ENCODE measurements at places on chromosomes 2 and 18.

DNA sequence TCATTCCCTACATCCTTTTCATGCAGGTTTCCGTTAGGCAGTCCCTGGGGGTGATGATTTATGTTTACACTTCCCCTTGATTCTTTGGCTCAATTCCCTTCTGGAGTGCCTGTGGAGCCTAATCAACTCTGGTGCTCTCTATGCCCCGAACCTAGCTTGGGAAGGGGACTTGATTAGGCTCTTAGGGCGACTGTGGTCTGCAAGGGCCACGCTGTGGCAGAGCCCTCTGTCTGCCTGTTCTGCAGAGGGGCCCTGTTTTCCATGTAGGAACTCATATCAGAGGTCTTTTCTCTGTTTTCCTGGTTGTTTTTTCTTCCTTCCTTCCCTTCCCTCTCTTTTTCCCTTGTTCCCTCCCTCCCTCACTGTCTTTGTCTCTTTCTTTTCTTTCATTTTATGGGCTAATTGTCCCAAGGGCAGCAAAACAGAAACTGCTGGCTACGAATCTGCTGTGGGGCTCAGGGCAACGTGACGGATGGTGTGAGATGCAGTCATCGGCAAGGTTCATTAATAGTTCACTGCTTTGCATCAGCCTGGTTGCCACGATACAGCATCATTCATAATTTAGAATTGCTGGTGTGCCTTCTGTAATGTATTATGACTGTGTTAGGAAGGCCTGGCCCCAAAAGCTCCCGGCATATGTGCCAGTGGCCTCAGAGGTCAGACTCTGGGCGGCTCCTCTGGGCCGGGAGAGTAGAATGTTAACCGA, 134.5 kb downstream of the NAPG start:
- DNase-seq: no peak

- DNase-seq: no peak
These were observed 65.9 kb downstream of the C1D start for GRCh38 chr2:67996772-67997527.

DNA sequence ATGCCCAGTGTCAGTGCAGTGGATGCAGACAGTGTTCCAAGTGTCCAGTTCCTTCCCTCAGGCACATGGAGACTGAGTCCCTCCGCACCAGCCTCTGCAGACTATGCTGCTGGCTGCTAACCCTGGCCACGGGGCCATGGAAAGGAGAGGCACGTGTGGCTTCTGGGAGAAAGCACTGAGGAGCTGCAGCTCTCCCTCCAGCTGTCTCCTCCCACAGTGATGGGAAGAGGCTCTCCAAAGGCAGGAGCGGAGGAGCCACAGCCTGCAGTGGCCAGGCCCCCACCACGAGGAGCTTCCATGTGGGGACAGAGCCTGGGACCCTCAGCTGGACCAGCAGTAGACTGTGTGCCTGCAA, 141.1 kb downstream of the NDUFA10 start:
- no peak for DNase-seq

GRCh38 chr18:10213526-10213925, 240.9 kb upstream of the APCDD1 start:
- no peak for DNase-seq

- no peak for DNase-seq
These were observed 76.6 kb downstream of the COBLL1 start for GRCh38 chr2:164764996-164765395.

DNA sequence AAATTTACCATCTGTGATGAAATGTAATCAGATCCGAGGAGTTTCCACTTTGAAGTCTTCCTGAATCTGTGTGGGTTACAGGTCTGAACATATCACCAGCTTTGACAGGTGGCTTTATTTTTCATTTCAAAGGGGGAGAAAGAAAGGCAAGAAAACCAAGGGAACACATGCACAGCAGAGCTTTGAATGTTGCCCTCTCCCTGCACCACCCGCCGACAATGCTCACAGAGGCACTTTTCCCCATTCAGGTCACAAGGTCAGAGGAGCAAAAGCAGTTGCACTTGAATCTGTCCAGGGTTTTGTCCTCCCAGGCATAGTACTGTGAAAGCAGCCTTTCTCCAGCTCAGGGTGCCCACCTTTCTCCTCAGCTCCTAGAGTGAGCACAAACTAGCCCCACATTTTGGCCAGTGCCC, 130.2 kb downstream of the OSR1 start:
- DNase-seq: no peak

- DNase-seq: no peak
These were observed 273.3 kb upstream of the TCF4 start for GRCh38 chr18:55861266-55861665.

DNA sequence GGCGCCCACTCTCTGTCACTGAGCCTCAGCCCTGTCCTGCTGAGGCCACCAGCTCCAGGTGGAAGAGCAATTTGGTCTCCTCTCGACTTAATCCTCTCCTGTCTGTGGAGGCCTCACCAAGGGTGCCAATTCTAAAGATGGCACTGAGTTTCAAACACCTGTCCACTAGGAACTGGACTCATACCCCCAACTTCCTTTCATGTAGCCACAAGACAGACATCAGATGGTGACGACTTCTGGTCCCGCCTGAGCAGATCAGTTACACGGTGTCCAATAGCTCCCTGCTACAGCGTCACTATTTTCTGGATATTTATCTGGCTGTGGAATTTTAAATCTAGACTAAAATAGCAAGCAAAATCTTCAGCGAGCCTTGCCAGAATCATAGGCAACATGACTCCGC, 24.5 kb upstream of the SP5 start:
- DNase-seq: no peak

- DNase-seq: no peak
These were observed 237.3 kb downstream of the CALCRL start for GRCh38 chr2:187210726-187211125.

- DNase-seq: no peak
These were observed 44.7 kb downstream of the NEDD4L start for GRCh38 chr18:58088691-58089065.

GRCh38 chr2:32342801-32343200, 14.0 kb upstream of the BIRC6 start:
- DNase-seq: no peak

DNA sequence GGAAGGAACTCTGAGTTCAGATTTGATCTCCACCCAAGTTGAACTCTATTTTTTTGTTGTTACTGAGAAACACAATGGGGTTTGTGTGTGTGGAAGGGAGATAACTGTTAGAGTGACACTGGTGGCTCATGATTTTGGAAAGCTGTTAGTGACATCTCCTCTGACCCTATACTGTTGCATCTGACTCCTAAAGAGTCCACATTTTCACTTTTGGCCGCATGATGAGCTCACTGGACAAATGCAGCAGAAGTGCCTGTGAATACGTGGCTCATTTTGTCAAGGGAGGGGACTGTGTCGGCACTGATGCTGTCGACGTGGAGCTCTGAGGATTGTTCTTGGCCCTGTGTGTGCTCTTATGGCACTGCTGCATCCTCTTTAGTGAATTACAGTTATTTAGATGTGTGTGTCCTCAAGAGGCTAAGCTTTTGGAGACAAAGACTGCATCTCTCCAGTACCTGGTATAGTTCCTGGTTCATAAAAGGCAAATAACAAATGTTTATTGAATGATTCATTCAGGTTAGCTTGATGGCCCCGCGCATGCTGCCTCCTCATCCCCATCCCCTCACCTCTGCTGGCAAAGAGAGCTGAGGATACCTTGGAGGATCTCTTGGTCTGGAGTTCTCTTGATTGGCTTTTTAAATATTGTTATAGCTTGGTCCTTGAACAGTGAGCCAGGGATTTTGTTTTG, 135.4 kb downstream of the PHLPP1 start:
- no peak for DNase-seq

DNA sequence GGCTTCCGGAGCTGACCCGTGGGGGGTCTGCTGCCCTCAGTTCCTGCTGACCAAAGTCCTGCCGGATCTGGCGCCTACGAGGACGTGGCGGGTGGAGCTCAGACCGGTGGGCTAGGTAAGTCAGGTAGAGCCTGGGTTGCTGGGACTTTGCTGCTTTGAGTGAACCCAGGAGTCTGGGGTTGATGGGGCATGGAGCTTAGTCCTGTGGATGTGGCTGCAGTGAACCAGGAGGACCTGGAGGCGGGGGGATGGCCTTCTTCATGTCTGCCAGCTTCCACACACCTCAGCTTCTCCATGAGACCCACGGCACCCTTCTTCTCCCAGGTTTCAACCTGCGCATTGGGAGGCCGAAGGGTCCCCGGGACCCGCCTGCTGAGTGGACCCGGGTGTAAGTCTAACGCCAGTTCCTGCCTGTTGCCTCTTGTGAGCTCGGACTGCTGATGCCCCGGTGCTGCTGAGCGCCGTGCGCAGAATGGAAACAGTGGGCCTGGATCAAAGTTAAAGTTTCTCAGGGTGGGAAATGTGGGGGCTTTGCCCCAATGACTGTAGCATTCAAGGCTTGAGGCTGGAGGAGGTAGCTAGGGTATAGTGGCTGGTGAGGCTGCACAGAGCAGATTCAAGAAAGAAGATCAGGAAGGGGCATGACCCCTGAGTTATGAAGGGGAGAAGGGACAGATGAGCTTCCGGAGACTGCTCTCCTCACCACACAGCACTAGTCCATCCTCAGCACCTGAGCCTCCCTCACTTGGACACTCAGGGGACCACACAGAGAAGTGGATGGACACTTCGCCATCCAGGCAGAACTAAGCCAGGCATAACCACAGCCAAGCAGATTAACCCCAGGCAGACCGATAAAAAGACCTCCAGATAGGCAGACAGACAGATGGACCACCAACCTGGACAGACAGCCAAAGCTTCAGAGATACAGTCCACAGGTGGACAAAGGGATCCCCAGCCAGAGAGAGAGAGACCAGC, 17.3 kb downstream of the PTPN18 start:
- no peak for DNase-seq

DNA sequence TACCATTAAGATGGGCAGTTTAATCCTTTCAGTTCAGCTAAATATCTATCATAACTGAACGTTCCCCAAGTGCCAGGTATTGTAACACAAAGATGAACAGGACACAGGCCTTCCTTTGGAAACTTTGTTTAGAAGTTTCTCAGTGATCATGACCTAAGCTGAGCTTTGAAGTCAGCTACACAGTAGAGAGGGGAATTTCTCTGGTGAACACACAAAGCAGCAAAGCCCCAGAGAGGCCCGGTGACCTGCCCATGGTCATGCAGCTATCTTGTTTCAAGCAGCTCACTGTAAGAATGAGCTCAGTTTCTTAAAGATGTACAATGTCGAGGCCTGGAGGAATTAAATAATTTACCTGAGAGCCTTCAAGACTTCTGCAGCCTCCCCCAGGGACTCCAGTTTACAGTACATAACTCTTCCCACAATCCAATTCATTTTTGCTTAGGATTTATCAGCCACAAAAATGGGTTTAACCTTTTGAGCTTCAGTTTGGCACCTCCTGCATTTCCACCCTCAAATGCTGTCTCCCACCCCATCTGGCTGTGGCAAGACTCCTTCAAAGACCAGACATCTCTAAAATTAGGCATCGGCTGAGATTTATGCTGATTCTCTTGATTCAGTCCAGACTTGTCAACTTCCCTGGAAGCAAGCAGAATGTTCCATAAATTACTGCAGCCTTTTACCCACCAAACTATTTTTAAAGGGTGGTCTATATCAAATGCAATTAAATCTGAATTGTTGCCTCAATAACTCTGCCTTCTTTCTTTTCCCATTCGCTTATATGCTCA, 325.6 kb downstream of the TXNL1 start:
- no peak for DNase-seq

GRCh38 chr2:85181134-85181631, 48.0 kb downstream of the TCF7L1 start:
- no peak for DNase-seq

- DNase-seq: peak; percentile 60
These were observed 76.0 kb downstream of the CD28 start for GRCh38 chr2:203782262-203782976.

DNA sequence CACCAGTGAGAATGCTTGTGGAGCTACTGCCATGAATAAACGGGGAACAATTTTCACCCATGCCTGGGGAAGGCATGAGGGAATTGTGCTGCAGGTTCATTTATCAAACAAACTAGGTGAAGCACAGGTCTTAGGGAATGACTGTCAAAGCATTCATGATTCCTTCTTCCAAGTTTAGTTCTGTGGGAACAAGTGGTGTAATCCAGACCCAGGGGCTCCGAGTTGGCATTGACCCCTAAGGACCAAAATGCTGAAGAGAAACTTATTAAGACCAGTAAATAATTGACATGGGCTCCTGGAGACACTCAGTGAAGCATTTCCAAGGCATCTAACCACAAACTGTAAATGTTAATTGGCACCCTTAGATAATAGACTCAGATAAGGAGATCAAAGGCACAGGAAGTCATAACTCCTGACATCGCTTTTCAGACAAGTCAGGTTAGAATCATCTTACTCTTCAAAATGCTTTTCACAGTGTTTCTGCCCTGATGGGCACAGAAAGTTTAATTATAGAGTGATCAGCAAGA, 96.9 kb downstream of the SPP2 start:
- no peak for DNase-seq

DNA sequence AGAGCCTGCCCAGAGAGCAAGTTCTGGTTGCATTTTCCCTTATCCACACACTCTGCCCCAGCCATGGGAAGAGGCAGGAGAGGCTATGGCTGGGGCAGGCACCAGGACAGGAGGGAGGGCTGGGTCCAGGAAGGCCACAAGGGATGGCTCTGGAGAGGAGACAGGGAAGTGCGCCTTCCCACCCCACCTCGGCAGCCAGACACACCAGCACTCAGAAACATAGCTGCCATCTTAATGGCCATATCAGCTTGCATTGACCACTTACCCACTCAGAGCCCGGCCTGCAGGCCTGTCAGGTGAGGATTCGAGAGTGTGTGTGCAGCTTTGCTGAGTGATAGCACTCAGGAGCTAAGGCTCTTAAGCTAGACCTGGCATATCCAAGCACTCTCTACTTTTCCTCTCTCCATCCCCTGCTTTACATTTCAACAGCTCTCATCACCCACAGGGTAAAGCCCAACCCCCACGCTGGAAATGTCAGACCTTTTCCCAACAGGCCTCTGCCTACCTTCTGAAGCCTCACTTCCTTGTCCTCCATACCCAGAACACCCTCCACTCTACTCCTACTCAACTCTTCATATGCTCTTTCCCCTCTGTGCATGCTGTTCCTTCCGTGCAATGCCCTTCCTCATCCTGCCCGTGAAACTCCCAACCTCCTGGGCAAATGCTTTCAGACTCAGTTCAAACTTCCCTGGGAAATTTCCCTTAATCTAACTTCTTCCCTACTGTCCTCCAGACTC, 147.9 kb downstream of the TNS1 start:
- no peak for DNase-seq
